ENCODE measurements at places on chromosomes 13 and 19.

DNA sequence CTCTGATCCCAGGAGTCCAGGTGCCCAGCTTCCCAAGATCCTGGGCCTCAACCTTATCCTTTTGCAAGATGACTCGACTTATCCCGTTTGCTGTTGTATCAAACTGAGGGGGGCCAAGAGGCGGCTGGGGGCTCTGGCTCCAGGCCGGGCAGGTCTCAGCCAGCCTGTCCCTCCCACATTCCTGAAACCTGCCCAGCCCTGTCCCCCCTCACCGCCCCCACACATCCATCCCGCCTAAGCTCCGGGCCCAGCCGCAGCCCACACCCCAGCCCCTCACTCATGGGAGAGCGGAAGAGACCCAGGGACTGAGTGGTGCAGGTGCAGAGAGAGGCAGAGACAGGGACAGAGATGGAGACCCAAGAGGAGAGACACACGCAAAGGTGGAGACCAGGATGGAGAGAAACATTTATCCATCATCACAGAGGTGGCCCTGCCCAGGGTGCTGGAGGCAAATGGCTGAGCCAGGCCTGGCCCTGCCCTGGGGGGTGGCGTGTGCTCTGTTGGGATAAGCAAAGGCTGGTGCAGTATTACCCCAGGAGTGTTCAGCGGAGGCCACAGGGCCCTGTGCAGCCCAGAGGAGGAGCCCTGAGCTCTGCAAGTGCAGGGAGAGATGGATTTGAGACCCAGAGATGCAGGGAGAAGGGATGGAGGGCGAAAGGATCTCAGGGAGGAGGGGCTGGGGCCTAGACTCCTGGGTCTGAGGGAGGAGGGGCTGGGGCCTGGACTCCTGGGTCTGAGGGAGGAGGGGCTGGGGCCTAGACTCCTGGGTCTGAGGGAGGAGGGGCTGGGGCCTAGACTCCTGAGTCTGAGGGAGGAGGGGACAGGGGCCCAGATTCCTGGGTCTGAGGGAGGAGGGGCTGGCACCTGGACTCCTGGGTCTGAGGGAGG is 1.6 kb downstream of the BCAM start:
- DNase-seq: no peak

- no peak for DNase-seq
These were observed 14.5 kb downstream of the SHISA2 start for GRCh38 chr13:26037302-26037701.

- DNase-seq: peak; percentile 17
These were observed 28.1 kb downstream of the KEAP1 start for GRCh38 chr19:10474962-10475451.

DNA sequence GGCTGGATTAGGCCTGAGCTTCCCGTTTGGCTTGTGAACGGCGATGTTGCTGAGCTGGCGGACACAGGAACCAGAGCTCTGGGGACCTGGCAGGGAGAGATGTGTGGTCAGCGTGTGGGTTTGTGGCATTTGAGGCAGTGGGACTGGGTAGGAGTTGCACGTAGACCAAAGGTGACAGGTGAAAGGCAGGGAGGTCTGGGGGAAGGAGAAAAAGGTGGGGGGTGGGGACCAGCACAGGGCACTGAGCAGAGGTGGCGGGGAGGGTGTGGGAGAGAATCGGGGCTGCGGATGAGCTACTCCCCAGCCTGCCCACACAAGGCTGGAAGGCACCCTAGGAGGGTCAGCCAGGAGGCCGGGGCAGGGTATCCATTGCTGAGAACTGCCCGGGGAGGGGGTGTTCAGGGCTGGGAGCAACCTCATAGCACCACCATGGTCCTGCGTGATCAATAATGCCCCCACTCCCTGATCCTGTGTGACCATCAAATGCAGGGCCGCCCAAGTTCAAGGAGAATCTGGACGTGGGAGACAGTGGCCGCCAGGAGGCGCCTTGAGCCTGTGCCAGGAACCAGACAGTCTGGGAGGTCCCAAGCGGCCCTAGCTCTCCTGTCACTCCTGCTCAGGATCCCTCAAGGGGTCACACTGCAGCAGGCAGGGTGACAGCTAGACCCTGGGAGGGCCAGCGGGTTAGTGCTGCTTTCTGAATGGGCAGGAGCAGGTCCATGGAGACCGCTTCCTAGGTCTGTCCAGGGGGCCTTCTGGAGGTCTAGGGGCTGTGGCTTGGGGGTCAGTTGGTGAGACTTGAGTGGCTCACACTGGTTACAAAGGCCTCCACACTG is 12.8 kb upstream of the SELENOW start:
- DNase-seq: no peak

DNA sequence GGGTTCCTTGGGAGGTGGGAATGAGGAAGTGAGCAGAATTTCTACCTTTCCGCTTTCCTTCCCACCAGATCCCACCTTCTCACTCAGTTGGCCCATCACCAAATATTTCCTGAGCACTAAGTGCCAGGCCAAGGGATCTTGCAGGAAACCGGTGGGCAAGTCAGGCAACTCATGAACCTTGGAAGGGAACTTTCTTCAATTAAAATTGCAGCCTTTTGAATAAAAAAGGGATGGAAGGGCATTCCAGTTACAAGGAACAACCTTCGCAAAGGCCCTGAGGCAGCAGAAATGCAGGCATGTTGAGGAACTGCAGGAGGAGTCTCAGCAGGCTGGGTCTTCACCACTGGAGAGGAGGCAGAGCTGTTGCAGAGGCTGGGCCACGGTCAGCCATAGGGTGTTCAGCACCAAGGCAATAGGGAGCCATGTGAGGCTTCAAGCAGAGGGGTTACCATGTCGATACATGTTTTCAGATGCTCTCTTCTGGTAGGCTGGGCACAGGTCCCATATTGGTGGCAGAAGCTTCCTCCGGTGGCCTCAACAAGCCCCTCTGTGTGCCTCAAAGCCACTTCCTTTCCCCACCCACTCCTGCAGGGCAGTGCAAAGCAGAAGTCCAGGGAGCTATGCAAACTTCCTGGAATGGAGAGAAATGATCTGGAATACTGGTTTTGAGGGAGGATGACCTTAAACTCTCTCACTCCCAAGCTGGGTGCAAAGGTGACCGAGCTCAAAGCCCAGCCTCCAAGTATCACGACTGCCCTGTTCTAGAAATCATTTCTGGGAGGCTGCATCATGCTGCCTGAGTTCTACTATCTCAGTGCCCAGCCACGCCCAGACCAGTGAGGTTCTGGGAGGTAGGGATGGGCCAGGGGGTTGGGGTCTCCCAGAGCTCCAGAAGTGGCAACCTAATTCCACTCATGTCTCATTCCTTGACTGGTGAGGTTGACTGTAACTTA is at the start of gene FUT6:
TSS of gene FUT6 (minus strand) at position 638 of the 953 bp plus-strand sequence. CDS start 7,135 bp downstream, outside the sequence.
- DNase-seq: no peak

- no peak for DNase-seq
These were observed 1.7 kb upstream of the RPS5 start for GRCh38 chr19:58385313-58385890.

GRCh38 chr13:106176117-106176516 is 359.3 kb downstream of the EFNB2 start:
- no peak for DNase-seq

- no peak for DNase-seq
These were observed 401 bp downstream of the C19orf85 start for GRCh38 chr19:55464039-55464661.

DNA sequence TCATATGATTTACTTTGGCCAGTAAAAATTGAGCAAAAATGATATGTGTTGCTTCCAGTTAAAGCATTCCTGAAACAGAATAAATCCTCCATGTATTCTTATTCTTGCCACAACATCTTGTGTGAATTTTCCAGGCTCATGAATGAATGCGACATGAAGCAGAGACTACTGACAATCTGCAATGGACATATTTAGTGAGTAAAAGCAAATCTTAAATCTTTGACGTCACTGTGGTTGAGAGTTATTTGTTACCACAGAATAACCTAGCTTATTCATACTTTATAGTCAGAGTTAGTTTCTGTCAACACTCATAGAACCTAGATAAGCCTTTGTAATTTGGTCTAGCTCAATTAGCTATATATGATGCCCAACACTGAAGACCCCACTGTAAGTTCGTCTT is 1443.1 kb downstream of the PCDH9 start:
- no peak for DNase-seq

DNA sequence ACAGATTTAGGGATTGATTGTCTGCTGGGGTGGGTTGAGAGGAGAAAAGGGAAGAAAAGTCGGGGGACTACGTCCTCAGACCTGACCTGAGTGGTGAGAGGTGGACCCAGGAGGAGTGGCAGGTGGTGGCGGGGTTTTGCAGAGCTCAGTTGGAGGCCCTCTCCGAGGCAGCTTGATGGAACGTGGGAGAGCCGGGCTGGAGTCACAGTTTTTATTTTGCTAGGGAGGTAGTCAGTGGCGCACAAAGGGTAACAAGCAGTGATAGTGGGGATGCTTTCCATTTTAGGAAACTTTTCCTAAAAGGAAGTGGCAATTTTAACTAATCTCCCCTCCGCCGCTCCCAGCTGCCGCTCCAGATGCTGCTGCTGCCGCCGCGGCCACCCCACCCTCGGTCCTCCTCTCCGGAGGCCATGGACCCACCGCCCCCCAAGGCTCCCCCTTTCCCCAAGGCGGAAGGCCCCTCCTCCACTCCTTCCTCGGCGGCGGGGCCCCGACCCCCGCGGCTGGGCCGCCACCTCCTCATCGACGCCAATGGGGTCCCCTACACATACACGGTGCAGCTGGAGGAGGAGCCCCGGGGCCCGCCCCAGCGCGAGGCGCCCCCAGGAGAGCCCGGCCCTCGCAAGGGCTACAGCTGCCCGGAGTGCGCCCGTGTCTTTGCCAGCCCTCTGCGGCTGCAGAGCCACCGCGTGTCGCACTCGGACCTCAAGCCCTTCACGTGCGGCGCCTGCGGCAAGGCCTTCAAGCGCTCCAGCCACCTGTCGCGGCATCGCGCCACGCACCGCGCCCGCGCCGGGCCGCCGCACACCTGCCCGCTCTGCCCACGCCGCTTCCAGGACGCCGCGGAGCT is 1.1 kb upstream of the ZNF581 start:
- DNase-seq: no peak

DNA sequence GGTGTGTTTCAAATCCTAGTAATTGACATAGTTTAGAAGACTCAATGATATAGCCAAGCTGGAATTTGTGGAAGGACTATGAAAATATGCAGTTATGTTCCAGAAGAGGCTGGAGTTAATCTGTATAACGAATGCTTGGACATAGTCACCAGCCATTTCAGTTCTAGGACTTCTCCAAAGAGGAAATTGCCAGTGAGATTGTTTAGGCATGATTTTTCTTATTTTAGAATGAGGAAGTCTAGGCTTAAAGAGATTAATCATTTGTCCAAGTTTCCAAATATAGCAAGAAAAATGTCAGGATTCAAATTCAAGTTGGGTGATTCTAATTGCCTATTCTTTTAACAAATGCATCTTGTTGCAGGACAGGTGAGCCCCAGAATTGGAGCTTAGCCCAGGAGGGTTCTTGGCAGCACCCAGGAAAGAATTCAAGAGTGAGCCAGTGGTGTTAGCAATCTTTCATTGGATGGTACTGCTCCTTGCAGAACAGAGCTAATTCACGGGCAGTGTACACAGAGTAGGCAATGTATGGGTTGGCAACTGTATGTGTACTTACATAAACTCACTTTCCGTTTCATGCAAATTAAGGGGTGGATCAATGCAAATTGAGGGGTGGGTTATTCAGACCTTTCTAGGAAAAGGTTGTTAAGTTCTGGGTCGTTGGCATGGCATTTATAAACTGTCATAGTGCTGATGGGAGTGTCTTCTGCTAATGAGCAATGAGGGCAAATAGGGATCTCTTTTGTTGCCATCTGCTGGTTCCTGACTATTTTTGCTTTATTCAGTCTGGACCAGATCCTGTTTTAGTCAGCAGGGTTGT is 763.1 kb upstream of the SLITRK1 start:
- no peak for DNase-seq

- no peak for DNase-seq
These were observed 100.4 kb downstream of the RFC3 start for GRCh38 chr13:33918199-33918932.

- DNase-seq: no peak
These were observed 9.2 kb downstream of the RANBP3 start for GRCh38 chr19:5968431-5969373.

DNA sequence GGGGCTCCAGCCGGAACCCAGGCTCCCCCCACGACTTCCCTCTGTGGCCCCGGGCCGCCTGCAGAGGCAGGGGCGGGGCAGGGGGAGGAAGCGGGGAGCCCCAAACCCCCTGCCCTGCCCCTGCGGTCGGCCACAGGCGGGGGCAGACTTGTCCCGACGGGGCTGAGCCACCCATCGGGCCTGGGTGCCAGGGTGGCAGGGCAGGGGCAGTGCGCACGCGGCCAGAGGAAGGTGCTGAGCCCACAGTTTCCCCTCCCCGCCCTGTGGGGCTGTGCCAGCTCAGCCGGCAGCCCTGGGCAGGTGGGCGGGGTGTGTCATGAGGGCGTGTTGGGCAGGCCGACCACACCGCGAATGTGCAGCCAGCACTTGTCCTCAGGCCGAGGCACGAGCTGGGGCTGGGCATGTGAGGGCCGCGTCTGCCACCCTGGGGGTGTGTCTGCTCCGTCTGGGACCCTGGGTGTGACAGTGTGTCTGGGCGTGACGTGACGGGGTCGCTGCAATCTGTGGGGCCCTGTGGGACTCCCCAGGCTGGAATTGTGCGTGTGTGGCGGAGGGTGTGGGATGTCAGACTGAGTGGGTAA is 17.7 kb downstream of the CCDC97 start:
- DNase-seq: peak; percentile 92

- DNase-seq: no peak
These were observed 16.3 kb downstream of the DOCK9 start for GRCh38 chr13:98961503-98962105.

- DNase-seq: no peak
These were observed 1.1 kb upstream of the LTBP4 start for GRCh38 chr19:40599902-40600569.

DNA sequence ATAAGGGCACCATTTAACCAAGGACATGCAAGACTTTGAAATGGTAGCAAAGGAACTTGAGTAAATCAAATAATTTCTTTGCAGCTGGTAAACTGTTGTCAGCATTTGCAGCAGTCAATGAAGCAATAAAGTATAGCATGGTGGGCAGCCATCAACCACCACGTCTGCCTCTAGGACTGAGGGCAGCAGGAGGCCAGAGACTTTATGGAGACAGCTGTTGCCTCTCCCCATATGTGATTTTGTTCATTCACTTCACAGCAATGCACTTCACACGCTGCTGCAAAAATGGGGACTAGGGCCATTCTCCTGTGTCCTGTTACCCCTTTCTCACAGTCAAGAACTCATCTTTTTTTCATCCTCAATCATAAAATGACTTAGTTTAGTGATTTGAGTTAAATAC is 51.3 kb upstream of the PCDH9 start:
- no peak for DNase-seq

DNA sequence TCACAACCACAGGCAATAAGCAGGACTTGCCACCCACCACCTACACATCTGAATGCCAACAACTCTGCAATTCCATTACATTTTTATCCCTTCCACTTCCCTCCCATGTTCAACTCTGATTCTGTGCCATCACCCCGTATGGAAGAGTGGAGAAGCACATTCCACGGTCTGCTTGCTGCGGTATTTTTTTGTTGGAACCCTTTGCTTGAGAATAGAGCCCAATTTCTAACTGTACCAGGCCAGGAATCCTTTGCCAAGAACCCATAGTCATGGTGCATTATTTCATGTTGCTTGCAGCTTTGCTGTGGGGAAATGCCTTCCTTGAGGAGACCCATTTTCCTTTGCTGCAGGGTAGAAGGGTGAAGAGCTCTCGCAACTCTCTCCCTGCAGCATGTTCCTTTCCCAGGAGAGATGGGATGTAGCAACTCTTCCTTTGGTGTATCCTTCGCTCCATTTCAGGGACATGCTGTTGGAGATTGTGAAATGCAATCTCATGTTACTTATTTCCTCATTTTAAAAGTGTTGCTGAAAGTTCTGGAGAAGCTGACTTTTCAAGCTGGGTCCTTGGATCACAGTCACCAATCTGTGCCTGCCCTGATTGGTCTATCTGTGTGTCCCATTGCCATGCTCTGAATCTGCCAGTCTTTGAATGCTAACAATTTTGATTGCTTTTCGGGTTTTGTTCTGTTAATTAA is 69.8 kb upstream of the STARD13 start:
- DNase-seq: peak; percentile 68
